CD4-positive, alpha-beta memory T cell (primary cell): ENCODE measurements at places on chromosomes 6 and 20.

DNA sequence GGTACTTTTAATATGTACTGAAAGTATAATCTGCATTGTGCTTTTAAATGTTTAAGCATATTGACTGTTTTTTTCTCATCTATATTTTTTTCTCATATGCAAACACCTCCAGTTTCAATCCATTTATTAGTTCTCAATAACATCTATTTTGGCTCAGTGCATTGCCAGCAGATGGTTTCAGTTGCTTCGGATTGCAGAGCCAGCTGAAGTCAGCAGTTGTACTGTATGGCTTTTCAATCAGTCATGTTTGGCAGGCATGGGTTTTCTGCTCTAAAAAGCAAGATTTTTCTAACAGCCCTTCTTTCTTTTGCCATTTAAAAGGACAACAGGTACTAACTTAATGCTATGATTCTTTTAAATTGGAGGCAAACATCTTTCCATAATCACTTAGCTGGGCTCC is 121.2 kb downstream of the CD109 start:
- DNase-seq, result no peak

- DNase-seq, result no peak
These were observed 106.1 kb upstream of the CITED2 start for GRCh38 chr6:139480356-139481165.

- no peak for DNase-seq
These were observed 92.3 kb upstream of the ELOVL5 start for GRCh38 chr6:53441035-53441493.

GRCh38 chr20:8133310-8133768 is 1.3 kb downstream of the PLCB1 start:
- DNase-seq, result no peak

GRCh38 chr6:52139985-52140680 is 46.0 kb upstream of the IL17A start:
- no peak for DNase-seq

DNA sequence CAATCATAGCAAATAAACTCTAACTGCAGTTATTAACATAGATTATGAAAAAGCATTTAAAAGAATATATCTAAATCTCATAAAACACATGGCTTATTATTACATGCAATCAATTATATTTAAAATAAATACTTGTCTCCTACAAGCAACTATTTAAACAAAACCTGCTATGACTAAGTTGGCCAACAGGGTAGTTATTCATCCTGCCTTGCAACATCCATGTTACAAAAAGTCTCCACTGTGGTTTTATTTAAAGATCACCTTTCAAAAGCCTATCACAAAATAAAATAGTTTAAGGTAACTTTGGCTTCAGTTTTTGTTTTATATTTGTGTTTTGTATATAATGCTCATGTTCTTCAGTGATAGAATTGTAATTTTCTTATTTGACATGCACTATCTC is 1127.0 kb upstream of the MAP3K7 start:
- no peak for DNase-seq

GRCh38 chr6:157265635-157266034 is 57.7 kb downstream of the TMEM242 start:
- DNase-seq, result no peak

GRCh38 chr20:10369723-10370090 is 64.3 kb downstream of the MKKS start:
- no peak for DNase-seq

GRCh38 chr6:31178143-31179041 is 7.9 kb upstream of the POU5F1 start:
- DNase-seq, result no peak
